ENCODE measurements at places on chromosomes 2 and 18. TPM values are rescaled to one million over a fixed set of nuclear protein-coding genes. Genes with fewer than 3 reads are reported as not detected.

- no peak for DNase-seq
These were observed 146.1 kb upstream of the DLX2 start for GRCh38 chr2:172248785-172249187.

GLI2 gene
- total RNA-seq = 1.4 TPM

RNF125 gene
- 19.6 TPM for total RNA-seq

GRCh38 chr2:22894761-22895160 is 490.2 kb upstream of the KLHL29 start:
- no peak for DNase-seq
